Pericardium fibroblast (primary cell): ENCODE measurements at places on chromosomes 1 and 21. TPM values are rescaled to one million over a fixed set of nuclear protein-coding genes. Genes with fewer than 3 reads are reported as not detected.

Gene DESI2
- total RNA-seq = 45.2 and 45.6 TPM in 2 replicates

Gene NPHS2
- total RNA-seq = not detected in 2 replicates

Gene ORC1
- total RNA-seq = 0.35 and 0.77 TPM in 2 replicates

Gene SLC30A10
- total RNA-seq = not detected in 2 replicates

Gene DPT
- 3.0 and 9.6 TPM in 2 replicates for total RNA-seq

Gene S100A1
- 0.12 and 0.17 TPM in 2 replicates for total RNA-seq

Gene CRTC2
- total RNA-seq = 9.9 and 13.7 TPM in 2 replicates

Gene CHRNB2
- total RNA-seq = under 0.01 and 0.12 TPM in 2 replicates

Gene ST6GALNAC3
- 1.5 and 3.2 TPM in 2 replicates for total RNA-seq

Gene SMIM1
- total RNA-seq = 10.3 TPM in 1 of 2 replicates, not detected in the other

Gene NFIA
- total RNA-seq = 22.7 and 36.8 TPM in 2 replicates

Gene CFH
- 112 and 312 TPM in 2 replicates for total RNA-seq

Gene S100A14
- not detected in 2 replicates for total RNA-seq

Gene PCP4L1
- total RNA-seq = not detected in 2 replicates

Gene LRRC53
- total RNA-seq = not detected in 2 replicates

Gene PTPRC
- total RNA-seq = not detected in 2 replicates

Gene CTNNBIP1
- total RNA-seq = 18.5 and 33.6 TPM in 2 replicates

Gene FGGY
- 9.5 and 21.4 TPM in 2 replicates for total RNA-seq

Gene RGS18
- total RNA-seq = not detected in 2 replicates

Gene ZBTB7B
- 12.3 and 21.6 TPM in 2 replicates for total RNA-seq

Gene AGT
- 0.23 and 15.3 TPM in 2 replicates for total RNA-seq
